Erythroblast (primary cell): ENCODE measurements at places on chromosomes 12 and 14.

DNA sequence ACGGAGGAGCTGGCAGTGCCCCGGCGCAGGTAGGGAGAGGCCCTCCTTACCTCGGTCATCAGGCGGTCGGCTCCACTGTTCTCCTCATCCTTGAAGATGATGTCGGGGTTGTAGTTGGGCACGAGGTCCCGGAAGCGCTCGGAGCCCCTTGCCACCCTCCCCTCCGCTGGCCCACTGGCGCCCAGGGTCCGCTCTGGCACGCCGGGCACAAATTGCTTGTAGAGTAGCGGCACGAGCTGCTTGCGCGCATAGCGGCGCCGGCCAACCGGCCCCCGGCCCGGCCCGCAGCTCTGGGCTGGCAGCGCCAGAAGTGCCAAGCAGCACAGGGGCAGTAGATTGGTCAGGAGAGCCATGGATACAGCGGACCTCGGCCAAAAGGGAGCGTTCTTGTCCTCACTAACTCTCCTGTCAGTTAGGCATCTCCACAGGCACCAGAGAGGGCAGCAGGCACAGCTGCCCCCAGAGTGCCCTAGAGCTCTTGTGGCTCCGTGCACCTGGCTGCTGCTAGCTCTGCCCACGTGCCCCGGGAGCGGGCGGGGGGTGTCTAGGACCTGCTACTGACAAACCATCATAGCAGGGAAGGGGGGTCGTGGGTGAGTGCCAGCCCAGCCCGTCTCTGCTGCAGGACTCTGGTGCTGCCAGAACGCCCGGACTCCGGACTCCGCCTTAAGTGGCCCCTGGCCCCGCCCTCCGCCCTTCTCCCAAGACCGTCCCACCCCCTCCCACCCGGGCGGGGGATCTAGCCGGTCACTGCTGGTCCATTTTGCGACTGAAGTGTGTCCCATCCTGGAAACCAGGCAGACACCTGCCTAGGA lies at the start of gene DHH:
TSS of gene DHH (minus strand) at position 642 of the 815 bp plus-strand sequence. CDS start at position 353, 289 bp downstream.
- DNase-seq = no peak

GRCh38 chr14:99572173-99572999 lies 31.6 kb downstream of the CCDC85C start:
- DNase-seq = peak; percentile 68

- no peak for DNase-seq
Observed at GRCh38 chr14:100826391-100827100, 628 bp downstream of the MEG3 start.

DNA sequence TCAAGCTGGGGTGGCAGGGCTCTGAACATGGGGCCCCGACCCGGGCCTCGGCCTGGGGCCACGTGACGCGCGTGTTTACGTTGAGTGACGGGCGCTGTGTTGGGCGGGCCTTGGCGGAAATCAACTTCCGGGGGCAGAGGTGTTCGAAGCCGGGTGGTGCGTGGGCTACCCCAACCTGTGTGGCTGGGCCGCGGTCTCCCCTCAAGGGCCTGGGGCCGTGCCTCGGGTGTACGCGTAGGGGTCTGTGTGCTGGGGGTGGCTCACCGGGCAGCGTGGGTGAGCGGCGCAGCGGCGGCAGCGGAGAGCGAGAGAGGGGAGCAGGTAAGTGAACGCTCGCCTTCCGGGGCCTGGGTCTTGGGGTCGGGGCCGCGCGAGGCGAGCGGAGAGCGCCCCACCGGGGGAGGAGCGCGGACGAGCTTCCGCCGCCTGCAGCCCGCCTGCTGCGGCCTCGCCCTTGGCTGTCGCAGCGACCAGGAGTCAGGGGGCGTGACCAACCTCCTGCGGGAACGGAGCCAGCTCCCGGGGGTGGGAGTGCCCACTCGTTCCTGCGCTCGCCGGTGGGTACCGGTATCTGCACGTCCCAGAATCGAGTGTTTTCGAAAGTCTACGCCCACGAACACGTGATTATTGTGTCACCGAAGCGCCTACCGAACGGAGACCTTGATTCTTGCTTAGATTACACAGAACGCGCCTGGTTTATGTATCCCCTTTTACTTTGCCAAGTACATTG lies at the start of gene CCDC91:
TSS of gene CCDC91 (plus strand) at position 136 of the 730 bp plus-strand sequence. CDS start 66,760 bp downstream, outside the sequence.
- peak; percentile 98 for DNase-seq

DNA sequence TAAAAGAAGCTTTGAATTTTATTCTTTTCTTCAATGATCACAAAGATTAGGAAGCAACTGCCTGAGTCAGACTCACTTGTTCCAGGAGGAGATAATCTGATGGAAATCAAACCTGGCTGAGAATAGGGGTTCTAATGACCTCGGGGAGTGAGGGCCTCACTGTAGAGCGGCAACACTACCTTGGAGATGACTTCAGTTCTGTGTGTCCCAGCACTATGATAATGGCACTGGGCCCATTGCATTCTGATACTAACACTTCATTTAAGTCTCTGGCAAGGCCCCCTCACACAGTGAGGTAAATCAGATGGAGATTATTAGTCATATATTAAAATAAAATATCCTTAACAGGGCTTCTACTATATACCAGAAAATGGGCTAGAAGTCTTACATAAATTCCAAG lies 233.3 kb upstream of the EGLN3 start:
- no peak for DNase-seq

DNA sequence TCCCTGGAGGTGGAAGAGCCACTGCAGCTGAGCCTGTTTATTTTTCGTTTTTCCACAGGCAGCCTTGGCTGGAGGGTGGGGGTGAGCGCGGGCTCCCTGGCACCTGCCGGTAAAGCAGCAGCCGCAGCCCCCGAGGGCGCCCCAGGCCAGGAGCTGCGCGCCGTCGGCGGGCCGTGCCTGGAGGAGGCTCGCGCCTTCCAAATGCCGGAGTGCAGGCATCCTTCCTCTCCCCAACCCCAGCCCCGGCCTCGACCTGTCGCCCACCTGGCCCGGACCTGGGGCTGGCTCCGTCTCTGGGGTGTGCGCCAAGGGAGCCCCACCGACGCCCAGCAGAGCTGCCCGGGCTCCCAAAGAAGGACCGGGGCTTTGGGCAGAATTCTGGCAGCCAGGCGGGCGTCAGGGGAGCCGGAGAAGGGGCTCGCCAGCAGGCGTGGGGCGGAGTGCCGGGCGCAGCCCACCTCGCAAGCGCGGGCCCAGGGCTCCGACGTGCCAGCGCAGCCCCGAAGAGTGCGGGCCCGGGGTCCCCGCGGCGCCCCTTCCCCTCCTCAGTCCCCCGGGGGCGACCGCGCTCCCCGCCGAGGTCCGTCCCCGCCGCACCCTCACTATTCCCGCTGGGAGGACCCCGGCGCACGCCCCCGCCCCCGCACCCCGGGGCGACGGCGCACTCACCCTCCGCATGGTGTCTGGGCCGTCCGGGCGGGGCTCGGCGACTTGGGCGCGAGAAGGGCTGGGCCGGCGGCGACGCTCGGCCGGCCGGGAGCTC lies 130.3 kb downstream of the NDUFA12 start:
- no peak for DNase-seq

GRCh38 chr12:3607821-3608220 lies 116.8 kb downstream of the PRMT8 start:
- DNase-seq = no peak

DNA sequence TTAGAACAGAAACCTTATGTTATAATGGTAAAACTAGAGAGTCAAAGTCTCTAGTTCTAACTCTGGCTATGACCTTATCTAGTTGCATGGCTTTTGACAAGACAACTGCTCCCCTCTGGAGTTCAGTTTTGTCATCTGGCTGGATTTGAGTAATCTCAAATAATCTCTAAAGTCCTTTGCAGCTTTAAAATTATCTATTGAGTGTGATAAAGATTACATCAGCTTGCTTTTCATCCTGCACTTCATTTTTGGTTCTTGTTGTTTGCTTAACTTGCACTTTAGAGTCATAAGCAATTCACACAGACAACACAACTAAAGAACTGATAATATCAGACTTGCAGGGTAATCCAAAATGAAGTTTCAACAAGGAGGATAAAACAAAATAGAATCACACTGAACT lies 2.3 kb downstream of the AKAP5 start:
- peak; percentile 26 for DNase-seq

GRCh38 chr12:123906711-123907420 lies 65.8 kb downstream of the CCDC92 start:
- no peak for DNase-seq

- no peak for DNase-seq
Observed at GRCh38 chr14:39025810-39026627, 77.0 kb downstream of the SEC23A start.

DNA sequence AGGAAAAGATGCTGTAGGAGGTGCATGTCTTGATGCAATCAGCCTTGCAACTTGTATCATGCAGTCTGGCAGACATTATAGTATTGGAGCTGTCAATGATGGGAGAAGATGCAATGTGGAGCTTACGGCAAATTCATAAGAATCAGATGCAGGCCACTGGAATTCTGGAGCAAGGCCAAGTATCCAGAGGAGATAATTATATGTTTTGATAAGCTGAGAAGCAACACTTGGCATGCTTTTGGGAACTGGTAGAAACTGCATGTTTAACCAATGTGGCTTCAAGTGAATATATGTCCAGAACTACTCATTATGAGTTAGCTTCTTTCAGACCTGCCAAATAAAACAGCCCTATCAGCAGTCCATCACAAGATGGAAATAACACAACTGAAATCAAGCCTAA lies 249.1 kb upstream of the PPFIA2 start:
- DNase-seq = no peak

GRCh38 chr14:96824283-96824682 lies 27.1 kb downstream of the VRK1 start:
- no peak for DNase-seq

GRCh38 chr14:37903343-37904191 lies 304.1 kb upstream of the SSTR1 start:
- DNase-seq = peak; percentile 37

DNA sequence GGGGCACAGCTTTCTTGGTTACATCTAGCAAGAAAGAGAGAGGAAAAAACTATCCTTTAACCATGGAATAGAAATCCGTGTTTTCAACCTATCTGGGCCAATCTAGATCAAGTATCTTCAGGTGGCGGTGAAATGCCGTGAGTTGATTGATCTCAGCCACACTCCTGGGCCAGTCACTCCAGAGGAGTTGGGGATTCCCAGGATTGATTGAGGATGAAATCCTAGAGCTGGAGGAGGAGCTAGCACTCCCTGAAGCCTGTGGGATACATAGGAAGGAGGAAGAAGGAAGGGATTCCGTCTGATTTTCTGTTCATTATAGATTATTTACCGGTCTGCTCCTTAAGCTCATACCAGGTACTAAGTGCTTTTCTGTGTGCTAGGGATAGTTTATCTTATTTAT lies 106.3 kb upstream of the ARID2 start:
- no peak for DNase-seq

DNA sequence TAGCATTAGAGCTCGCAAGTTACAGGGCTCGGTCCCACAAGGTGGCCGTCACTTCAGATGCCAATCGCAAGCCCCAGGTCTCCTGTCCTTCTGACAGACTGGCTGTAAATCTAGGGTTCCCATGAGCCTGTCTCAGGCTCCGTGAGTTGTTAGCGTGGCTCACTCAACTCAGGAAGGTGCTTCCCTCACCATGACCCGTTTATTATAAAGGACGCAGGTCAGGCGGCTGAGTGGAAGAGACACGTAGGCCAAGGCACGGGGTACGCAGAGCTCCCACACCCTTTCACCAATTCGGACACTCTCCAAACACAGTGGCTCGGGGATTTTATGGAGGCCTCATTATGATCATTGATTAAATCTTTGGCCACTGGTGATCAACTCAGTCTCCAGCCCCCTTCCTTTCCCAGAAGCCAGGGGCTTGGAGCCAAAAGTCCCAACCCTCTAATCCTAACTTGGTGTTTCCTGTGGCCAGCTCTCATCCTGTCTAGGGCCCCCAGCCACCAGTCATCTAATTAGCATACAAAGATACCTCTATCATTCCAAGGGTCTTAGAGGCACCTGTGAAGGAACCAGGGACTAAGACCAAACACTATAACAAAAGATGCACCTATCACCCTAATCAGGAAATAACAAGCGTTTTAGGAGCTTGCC lies 25.8 kb upstream of the LRTM2 start:
- no peak for DNase-seq

DNA sequence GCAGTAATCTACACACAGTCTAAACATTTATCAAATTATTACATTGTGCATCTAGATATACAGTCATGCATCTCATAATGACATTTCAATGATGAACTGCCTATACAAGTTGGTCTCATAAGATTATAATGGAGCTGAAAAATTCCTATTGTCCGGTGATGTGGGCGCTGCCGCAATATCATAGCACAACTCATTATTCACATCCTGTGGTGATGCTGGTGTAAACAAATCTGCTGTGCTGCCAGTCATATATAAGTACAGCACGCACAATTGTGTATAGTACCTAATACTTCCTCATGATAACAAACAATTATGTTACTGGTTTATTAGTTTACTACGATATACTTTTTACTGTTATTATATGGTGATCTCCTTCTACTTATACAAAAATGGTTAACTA lies 768.8 kb upstream of the NOVA1 start:
- DNase-seq = no peak
